HCT116 (cell line): ENCODE measurements at places on chromosomes 6 and 20. TPM values are rescaled to one million over a fixed set of nuclear protein-coding genes. Genes with fewer than 3 reads are reported as not detected.

DAAM2 gene
- not detected for total RNA-seq

- no peak overlapping the region for H3K27ac ChIP-seq
- no peak overlapping the region for H3K4me3 ChIP-seq
- no peaks in the 10 kb centered on the region for H3K27me3 ChIP-seq
- no peaks in the 10 kb centered on the region for H3K36me3 ChIP-seq
- H3K4me1 ChIP-seq = peaks cover 10% of the 10 kb centered on the region; the same call in 1 of the 2 replicates
These were observed 127.9 kb downstream of the BACH2 start for GRCh38 chr6:90168693-90169131.

DNA sequence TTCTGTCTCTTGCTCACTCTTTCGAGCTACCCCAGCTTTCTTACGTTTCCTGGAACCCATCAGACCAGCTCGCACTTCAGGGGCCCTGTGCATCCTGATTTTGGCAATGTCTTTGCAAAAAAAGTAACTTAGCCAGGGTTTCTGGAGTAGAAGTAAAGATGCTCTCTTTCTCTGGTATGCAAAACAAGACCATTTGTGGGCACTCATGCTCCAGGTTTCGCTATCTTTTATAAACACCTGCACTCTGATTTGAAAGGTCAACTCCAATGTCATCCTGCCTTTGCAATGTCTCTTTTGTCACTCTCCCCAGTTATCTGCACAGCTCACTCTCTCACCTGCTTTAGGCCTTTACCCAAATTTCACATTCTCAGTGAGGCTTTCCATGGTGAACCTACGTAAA is 869.1 kb downstream of the QKI start:
- no peak overlapping the region for H3K27ac ChIP-seq
- no peak for DNase-seq
- H3K4me1 ChIP-seq = no peaks in the 10 kb centered on the region
- H3K27me3 ChIP-seq = no peaks in the 10 kb centered on the region

DNA sequence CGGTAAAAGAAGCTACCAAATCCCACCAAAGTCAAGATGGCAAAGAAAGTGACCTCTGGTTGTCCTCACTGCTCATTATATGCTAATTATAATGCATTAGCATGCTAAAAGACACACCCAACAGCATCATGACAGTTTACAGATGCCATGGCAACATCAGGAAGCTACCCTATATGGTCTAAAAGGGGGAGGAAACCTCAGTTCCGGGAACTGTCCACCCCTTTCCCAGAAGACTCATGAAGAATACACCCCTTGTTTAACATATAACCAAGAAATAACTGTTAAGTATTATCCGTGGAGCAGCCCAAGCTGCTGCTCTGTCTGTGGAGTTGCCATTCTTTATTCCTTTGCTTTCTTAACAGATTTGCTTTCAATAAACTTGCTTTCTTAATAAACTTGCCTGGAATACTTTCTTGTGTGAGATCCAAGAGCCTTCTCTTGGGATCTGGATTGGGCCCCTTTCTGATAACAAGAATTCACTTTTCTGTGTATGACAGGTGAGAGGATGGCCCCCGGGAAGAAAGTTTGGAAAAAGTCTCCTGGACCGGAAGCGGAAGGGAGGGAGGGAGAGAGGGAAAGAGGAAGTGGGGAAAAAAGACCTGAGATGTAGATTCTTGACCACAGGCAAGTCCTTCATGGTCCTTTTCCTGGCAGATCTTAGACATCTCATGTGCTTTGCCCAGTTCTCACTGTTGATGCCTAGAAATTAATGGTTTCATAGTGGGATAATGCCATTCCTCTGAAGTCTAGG is 146.7 kb upstream of the ID4 start:
- no peak overlapping the region for H3K4me3 ChIP-seq
- H3K36me3 ChIP-seq = no peaks in the 10 kb centered on the region
- no peaks in the 10 kb centered on the region for H3K27me3 ChIP-seq
- no peak overlapping the region for H3K27ac ChIP-seq

- H3K4me3 ChIP-seq = no peak overlapping the region
- no peaks in the 10 kb centered on the region for H3K27me3 ChIP-seq
- no peaks in the 10 kb centered on the region for H3K4me1 ChIP-seq
- no peak overlapping the region for H3K27ac ChIP-seq
- no peak for DNase-seq
These were observed 42.0 kb upstream of the MCHR2 start for GRCh38 chr6:100035873-100036653.

DNA sequence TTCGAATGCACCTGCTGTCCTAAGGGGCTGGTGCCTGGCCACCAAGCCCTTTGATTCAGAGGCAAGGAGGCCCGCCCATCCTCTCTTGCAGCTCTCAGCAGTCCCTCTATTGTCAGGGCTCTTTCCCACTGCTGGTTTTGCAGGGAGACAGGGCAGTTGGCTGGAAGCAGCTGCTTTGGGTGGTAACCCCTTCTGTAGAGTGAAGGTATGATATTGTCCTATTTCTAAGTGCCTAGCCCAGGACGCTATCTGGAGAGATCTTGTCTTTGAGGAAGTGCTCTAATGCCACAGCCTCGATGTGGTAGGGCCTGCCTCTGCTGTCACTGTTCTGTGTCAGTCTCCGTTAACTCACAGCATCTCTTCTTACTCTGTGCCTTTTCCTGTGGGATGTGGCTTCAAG is 5.6 kb downstream of the PLCG1 start:
- H3K27me3 ChIP-seq = no peaks in the 10 kb centered on the region
- no peak for DNase-seq
- no peak overlapping the region for H3K4me3 ChIP-seq
- no peaks in the 10 kb centered on the region for H3K36me3 ChIP-seq
- H3K27ac ChIP-seq = no peak overlapping the region

HLA-DOB gene
- total RNA-seq = 0.64 TPM

GRCh38 chr6:168035661-168036545 is 38.4 kb downstream of the KIF25 start:
- no peaks in the 10 kb centered on the region; the same call in 1 of the 2 replicates for H3K4me1 ChIP-seq
- H3K4me3 ChIP-seq = peak overlapping the region; percentile 22; the same call in 1 of the 2 replicates
- DNase-seq = no peak
- no peaks in the 10 kb centered on the region for H3K36me3 ChIP-seq

DNA sequence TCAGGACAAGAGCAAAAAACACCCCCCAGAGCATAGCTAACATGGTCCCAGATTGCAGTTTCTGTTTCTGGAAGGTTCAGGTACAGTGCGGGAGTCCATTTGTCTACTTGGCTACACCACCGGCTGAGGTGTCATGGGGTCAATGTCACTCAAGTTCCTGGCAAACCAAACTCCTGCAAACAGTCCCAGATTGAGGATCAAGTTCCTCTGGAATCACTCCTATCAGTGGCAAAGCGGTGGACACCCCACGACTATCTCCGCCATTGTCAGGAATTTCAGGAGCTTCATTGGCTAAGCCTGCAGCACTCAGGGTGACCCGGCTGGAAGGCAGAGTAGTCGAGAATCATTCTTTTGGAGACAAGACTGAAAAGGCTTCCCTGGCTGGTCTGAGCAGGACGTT is 41.8 kb downstream of the SLC22A1 start:
- no peak overlapping the region for H3K27ac ChIP-seq
- no peaks in the 10 kb centered on the region; the same call in 1 of the 2 replicates for H3K27me3 ChIP-seq
- H3K4me1 ChIP-seq = no peaks in the 10 kb centered on the region
- no peak overlapping the region for H3K4me3 ChIP-seq

DNA sequence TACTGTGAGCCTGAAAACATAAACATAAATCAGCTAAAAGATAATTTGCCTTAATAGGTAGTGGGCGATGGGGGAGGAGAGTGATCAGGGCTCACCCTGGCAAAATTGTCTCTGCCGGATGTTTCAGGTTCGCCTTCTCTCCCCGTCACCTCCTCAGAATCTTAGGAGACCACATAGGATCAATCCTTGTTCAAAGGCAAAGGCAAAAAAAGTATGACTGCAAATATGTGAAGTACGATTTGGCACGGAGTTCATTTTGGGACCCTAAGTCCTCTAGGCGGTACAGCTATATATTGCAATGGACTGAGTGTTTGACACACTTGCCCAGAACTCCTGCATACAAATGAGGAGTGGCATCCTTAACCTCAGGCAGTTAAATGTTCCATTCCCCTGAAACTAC is 649.2 kb upstream of the FLRT3 start:
- H3K4me1 ChIP-seq = peaks cover 10% of the 10 kb centered on the region
- H3K36me3 ChIP-seq = no peaks in the 10 kb centered on the region
- no peak overlapping the region for H3K4me3 ChIP-seq
- no peak for DNase-seq

GRCh38 chr20:31869942-31870725 is at the start of the genes DUSP15 and TTLL9:
TSS of gene DUSP15 (minus strand) at chr20:31870527. CDS start at chr20:31870337, 190 bp downstream.
TSS of gene TTLL9 (plus strand) at chr20:31870634. CDS start at chr20:31871127, 493 bp downstream.
- no peak within 1 kb of the TSS for H3K4me3 ChIP-seq
- DNase-seq = no peak
- H3K27ac ChIP-seq = no peak within 1 kb of the TSS
- no peaks in the 10 kb centered on the region for H3K36me3 ChIP-seq
- H3K4me1 ChIP-seq = no peaks in the 10 kb centered on the region
- H3K27me3 ChIP-seq = no peaks in the 10 kb centered on the region

GRCh38 chr6:142567461-142567860 is 265.7 kb downstream of the ADGRG6 start:
- peaks cover 21% of the 10 kb centered on the region for H3K4me1 ChIP-seq
- no peaks in the 10 kb centered on the region for H3K36me3 ChIP-seq
- DNase-seq = no peak
- H3K27me3 ChIP-seq = no peaks in the 10 kb centered on the region
- H3K27ac ChIP-seq = no peak overlapping the region

DNA sequence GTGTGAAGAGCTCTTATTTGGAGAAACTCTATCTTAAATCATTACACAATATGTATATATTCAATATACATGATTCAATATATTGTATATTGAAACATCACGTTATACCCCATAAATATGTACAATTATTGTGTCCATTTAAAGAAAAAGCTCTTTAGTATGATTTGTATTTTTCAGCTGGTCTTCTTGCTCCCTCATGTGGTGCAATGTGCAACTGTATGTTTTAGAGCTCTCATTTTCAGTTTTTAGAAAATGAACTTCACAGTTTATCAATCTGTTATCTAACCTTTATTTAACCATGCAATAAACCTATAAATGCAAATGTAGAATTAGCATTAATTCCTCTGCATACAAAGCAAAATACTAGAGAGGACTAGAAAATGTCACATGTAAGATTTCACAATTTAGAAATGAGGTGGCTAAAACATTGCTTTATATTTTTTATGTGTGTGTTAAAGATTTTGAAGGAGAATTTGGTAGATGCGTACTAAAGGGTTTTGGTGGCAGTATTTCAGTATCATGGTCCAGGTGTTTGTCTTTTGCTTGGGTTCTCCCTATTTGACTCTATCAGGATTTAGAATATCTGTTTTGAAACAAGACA is 167.1 kb downstream of the PHF3 start:
- no peaks in the 10 kb centered on the region for H3K36me3 ChIP-seq
- H3K4me3 ChIP-seq = no peak overlapping the region
- DNase-seq = no peak
- no peaks in the 10 kb centered on the region for H3K27me3 ChIP-seq
- no peaks in the 10 kb centered on the region for H3K4me1 ChIP-seq

RFX6 gene
- total RNA-seq = not detected

GRCh38 chr6:33144373-33144772 is 47.9 kb downstream of the COL11A2 start:
- H3K4me1 ChIP-seq = 0 out of 2 replicates have a peak, but pooled peaks cover 6% of the 10 kb centered on the region
- no peaks in the 10 kb centered on the region for H3K27me3 ChIP-seq
- no peak for DNase-seq
- H3K27ac ChIP-seq = no peak overlapping the region

GRCh38 chr6:111441678-111442243 is 41.3 kb downstream of the REV3L start:
- no peak for DNase-seq
- no peaks in the 10 kb centered on the region for H3K27me3 ChIP-seq
- H3K4me1 ChIP-seq = no peaks in the 10 kb centered on the region
- H3K4me3 ChIP-seq = no peak overlapping the region
- H3K27ac ChIP-seq = no peak overlapping the region
- H3K36me3 ChIP-seq = no peaks in the 10 kb centered on the region

GRCh38 chr6:109690373-109690736 is 647 bp downstream of the AK9 start:
- H3K27me3 ChIP-seq = 0 out of 2 replicates have a peak, but pooled peaks cover 7% of the 10 kb centered on the region
- DNase-seq = no peak
- H3K4me1 ChIP-seq = peaks cover 3% of the 10 kb centered on the region
- peak overlapping the region; percentile 43; the same call in 1 of the 2 replicates for H3K27ac ChIP-seq

GRCh38 chr6:24720131-24720603 is 1.2 kb upstream of the C6orf62 start:
- peaks cover 16% of the 10 kb centered on the region; the same call in 1 of the 2 replicates for H3K4me1 ChIP-seq
- H3K27ac ChIP-seq = peak overlapping the region; percentile 95
- peak overlapping the region; percentile 96 for H3K4me3 ChIP-seq
- H3K36me3 ChIP-seq = peaks cover 17% of the 10 kb centered on the region

- DNase-seq = no peak
- H3K27me3 ChIP-seq = no peaks in the 10 kb centered on the region
- H3K4me3 ChIP-seq = no peak overlapping the region
- no peak overlapping the region for H3K27ac ChIP-seq
- no peaks in the 10 kb centered on the region for H3K36me3 ChIP-seq
These were observed 603.9 kb downstream of the HDGFL1 start for GRCh38 chr6:23173234-23173633.

GNAS gene
- 699 TPM for total RNA-seq

GRCh38 chr6:167530951-167531350 is 206.1 kb downstream of the TTLL2 start:
- peaks cover 21% of the 10 kb centered on the region for H3K27me3 ChIP-seq
- H3K4me3 ChIP-seq = no peak overlapping the region
- no peaks in the 10 kb centered on the region for H3K36me3 ChIP-seq
- H3K4me1 ChIP-seq = no peaks in the 10 kb centered on the region
- H3K27ac ChIP-seq = no peak overlapping the region
- DNase-seq = no peak

- peaks cover 22% of the 10 kb centered on the region for H3K4me1 ChIP-seq
- no peaks in the 10 kb centered on the region for H3K27me3 ChIP-seq
- DNase-seq = no peak
- no peak overlapping the region for H3K27ac ChIP-seq
- H3K36me3 ChIP-seq = no peaks in the 10 kb centered on the region
These were observed 19.9 kb downstream of the PXT1 start for GRCh38 chr6:36422714-36423100.

TMEM200A gene
- 22.9 TPM for total RNA-seq

IMPG1 gene
- not detected for total RNA-seq

DNA sequence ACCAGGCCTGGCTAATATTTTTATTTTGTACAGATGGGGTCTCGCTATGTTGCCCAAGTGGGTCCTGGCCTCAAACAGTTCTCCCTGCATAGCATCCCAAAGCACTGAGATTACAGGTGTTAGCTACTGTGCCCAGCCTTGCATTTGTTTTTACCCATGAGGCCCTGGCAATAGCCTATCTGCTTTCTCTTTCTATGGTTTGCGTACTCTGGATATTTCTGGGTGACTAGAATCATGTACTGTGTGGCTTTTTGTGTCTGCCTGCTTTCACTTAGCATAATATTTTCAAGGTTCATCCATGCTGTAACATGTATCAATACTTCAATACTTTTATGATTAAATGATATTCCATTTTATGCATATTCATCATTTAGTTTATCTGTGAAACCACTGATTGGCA is 451.7 kb downstream of the GRIK2 start:
- H3K4me1 ChIP-seq = no peaks in the 10 kb centered on the region
- H3K4me3 ChIP-seq = no peak overlapping the region
- H3K27ac ChIP-seq = no peak overlapping the region
- no peaks in the 10 kb centered on the region for H3K27me3 ChIP-seq

EDN1 gene
- 0.22 TPM for total RNA-seq

GRCh38 chr6:168103050-168103830 is 24.2 kb upstream of the FRMD1 start:
- no peak for DNase-seq
- no peaks in the 10 kb centered on the region for H3K4me1 ChIP-seq
- no peak overlapping the region for H3K4me3 ChIP-seq
